ENCODE measurements at places on chromosomes 7 and 10. TPM values are rescaled to one million over a fixed set of nuclear protein-coding genes. Genes with fewer than 3 reads are reported as not detected.

DNA sequence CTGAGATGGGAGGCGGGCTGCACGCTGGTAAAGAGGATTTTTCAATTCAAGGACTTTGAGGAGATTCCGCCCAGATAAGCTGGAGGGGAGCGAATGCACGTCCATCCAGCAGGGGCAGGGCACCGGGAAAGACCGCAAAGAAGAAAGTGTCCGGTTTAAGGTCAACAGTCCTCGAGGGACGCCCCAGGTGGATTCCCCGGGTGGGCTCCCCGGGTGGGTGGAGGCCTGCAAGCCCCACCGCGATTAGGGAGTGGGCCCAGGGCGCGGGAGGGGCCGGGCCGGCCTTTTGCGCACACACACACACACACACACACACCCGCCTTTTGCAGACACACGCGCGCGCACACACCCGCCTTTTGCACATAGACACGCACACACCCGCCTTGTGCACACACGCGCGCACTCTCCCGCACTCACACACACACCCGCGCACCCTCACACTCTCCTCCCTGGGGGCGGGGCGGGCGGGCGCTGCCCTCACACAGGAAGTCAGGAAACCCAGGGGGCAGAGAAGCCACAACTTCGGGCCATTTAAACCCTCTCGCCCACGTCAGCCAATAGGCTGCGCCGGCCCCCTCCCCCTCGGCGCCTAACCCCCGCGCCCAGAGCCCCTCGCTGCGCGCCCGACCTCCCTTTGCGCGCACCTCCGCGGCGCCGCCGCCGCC, 615 bp downstream of the ARHGAP12 start:
- H3K36me3 ChIP-seq = no peaks in the 10 kb centered on the region
- no peaks in the 10 kb centered on the region for H3K27me3 ChIP-seq
- peak overlapping the region; percentile 77 for H3K4me3 ChIP-seq
- peak; percentile 34 for DNase-seq

- no peaks in the 10 kb centered on the region for H3K4me1 ChIP-seq
- no peak for DNase-seq
- H3K27ac ChIP-seq = no peak overlapping the region
- H3K36me3 ChIP-seq = no peaks in the 10 kb centered on the region
- no peaks in the 10 kb centered on the region for H3K27me3 ChIP-seq
- H3K4me3 ChIP-seq = no peak overlapping the region
Observed at GRCh38 chr7:9776900-9777299, 1196.8 kb upstream of the PHF14 start.

GRCh38 chr7:64528770-64529169, 34.1 kb downstream of the ZNF680 start:
- DNase-seq = no peak
- no peaks in the 10 kb centered on the region for H3K4me1 ChIP-seq
- H3K27me3 ChIP-seq = no peaks in the 10 kb centered on the region
- H3K27ac ChIP-seq = no peak overlapping the region
- H3K36me3 ChIP-seq = peaks cover 5% of the 10 kb centered on the region

DNA sequence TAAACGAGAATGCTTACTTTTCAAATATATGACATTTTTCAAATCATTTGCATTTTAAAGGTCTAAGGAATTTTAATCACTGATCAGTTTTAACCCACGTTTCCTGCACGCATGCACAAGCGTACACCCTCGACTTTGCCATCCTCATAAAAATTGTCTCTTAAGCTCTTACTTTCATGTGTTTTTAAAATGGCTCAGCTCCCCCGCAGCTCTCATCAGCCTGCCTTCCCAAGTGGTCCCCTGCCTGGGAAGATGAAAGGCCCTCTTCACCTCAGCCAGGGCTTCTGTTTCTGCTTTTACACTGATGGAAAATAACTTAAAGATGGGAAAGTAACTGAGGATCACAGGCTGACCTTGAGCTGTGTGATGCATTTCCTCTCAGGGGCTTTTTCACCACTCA, 131.6 kb upstream of the LSM8 start:
- H3K27me3 ChIP-seq = no peaks in the 10 kb centered on the region
- H3K36me3 ChIP-seq = no peaks in the 10 kb centered on the region
- no peak for DNase-seq
- H3K4me1 ChIP-seq = no peaks in the 10 kb centered on the region
- H3K4me3 ChIP-seq = no peak overlapping the region

DNA sequence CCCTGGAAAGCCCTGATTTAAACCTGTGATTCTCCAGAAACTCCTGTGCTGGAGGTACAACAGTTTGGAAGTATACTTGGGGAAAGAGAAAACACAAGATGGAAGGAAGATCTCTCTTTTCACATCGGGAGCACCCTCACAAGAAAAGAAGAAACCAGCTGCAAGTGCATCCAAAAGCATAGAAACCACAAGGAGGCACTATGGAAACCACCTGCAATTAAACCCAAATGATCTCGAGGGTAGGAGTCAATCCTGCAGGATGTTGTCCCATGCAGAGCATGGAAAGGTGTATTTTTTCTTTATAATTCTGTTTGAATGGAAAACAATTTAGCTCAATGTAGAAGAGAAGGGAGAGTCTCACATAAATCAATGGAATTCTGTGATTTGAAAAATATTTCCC, 210.5 kb downstream of the TWIST1 start:
- no peaks in the 10 kb centered on the region for H3K4me1 ChIP-seq
- H3K4me3 ChIP-seq = no peak overlapping the region
- no peaks in the 10 kb centered on the region for H3K27me3 ChIP-seq

- no peaks in the 10 kb centered on the region for H3K27me3 ChIP-seq
- peak; percentile 42 for DNase-seq
- peak overlapping the region; percentile 43 for H3K27ac ChIP-seq
- peaks cover 8% of the 10 kb centered on the region for H3K36me3 ChIP-seq
- H3K4me3 ChIP-seq = peak overlapping the region; percentile 76
Observed at GRCh38 chr10:61903221-61903927, 1.9 kb downstream of the ARID5B start.

Gene GRM8
- not detected for total RNA-seq

Gene ADAM22
- total RNA-seq = 14.0 TPM

Gene MRC1
- total RNA-seq = 0.07 TPM
